SJSA1 (cell line): ENCODE measurements at places on chromosomes 13 and 19.

DNA sequence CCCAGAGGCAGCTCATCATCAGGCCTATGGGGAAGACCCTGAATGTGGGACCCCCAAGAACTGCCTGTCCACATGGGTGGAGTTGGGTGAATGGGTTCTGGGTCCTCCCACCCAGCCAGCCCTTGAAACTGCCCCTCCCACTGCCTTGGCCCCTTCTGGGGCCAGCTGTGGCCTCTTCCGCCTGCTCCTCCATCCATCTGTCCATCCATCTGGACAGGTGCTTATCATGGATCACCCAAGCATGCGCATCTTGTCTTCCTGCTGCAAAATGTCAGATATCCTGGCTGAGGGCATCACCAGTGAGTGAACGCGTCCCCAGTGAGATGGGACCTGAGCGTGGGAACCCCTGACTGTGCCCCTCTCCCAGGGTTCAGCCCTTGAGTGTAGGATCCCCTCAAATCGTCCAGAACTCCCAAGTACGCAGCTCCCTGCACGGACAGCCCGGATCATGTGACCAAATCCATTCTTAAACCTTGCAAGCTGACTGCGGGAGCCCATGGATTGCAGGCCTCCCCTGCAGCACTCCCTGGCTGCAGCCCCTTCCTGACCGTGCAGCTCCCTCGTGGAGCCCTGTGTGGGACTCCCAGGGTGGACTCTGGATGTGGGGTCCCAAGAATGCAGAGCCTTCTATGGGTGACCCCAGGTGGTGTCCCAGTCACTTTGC lies 2.0 kb downstream of the STXBP2 start:
- no peak for DNase-seq

DNA sequence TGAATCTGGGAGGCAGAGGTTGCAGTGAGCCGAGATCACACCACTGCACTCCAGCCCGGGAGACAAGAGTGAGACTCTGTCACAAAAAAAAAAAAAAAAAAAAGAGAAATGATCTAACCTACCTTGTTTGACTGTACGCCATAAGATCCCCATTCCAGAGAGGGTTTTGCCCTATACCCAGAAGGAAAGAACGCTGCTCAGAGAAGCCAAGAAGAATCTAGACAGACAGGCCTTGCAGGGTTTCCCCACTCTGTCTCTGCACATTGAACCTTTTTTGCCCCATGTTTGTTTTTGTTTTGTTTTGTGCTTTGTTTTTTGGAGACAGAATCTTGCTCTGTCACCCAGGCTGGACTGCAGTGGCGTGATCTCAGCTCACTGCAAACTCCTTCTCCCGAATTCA lies 7.4 kb upstream of the MAP1S start:
- no peak for DNase-seq

GRCh38 chr13:109425821-109426689 lies 360.3 kb downstream of the IRS2 start:
- no peak for DNase-seq

GRCh38 chr13:20685092-20685491 lies 18.4 kb upstream of the IL17D start:
- no peak for DNase-seq
